ENCODE measurements at places on chromosomes 11 and 22.
A peak's percentile ranks its signal among the peaks of the same experiment; 100 is the strongest.

- no peak for DNase-seq
These were observed 92.4 kb upstream of the BID start for GRCh38 chr22:17866621-17867020.

DNA sequence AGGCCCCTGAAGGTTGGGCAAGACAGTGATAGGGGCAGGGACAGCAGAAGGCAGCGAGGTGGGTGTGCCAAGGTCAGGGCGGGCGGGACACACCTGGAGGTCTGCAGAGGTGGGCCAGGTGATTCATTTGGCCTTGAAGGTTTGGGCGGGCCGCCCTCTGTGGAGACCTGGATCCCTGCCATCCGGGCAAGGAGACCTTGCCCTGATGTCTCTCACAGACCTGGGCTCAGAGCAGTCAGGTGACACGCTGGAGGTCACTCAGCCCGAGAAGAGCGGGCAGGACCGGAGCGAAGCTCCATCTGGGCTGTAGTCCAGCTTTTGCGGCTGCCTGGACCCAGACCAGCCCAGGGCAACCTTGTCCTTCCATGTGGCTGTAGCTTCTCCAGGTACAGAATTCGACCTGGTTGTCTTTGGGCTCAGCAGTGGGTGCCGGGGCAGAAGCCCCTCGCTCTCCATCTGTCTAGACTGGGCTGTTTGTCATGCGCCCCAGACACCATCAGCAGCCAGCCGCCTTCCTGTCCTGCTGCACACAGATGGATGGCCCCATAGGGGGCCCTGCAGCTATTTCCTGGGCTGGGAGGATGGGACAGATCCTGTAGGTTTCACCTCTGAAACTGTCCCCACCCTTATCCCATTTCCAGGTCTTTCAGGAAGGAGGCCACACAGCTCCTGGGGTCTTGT is 3.1 kb downstream of the MRGPRG start:
- no peak for DNase-seq

DNA sequence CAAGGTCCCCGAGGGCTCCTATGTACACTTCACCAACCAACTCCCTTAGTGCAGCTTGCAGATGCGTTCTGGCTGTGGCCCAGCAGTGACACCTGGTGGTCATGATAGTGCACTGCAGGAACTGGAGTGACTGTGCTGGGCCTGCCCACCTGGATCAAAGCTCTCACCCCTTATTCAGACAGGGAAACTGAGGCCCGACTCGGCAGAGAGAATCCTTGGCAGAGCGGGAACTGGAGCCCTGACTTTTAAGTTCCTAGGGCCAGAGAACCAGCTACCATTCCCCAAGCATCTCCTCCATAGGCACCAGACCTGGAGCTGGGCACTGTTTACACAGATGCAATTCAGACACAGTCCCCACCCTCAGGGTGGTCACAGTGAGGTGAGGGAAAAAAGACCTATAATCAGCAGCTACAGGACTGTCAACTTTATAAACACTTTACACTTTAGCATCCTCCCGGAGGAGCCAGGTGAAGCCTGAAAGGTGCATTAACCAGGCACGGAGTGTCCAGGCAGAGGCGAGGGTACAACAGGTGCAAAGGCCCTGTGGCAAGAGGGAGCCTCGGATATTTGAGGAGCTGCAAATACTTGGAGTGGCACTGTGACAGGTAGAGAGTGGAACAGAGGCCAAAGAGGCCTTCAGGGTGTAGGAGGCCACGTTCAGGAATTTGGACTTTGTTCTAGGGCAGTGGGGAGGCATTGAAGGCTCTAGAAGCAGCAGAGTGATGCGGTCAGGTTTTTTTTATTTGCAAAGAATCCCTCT is 22.0 kb downstream of the RHBDD3 start:
- peak; percentile 49 for DNase-seq

DNA sequence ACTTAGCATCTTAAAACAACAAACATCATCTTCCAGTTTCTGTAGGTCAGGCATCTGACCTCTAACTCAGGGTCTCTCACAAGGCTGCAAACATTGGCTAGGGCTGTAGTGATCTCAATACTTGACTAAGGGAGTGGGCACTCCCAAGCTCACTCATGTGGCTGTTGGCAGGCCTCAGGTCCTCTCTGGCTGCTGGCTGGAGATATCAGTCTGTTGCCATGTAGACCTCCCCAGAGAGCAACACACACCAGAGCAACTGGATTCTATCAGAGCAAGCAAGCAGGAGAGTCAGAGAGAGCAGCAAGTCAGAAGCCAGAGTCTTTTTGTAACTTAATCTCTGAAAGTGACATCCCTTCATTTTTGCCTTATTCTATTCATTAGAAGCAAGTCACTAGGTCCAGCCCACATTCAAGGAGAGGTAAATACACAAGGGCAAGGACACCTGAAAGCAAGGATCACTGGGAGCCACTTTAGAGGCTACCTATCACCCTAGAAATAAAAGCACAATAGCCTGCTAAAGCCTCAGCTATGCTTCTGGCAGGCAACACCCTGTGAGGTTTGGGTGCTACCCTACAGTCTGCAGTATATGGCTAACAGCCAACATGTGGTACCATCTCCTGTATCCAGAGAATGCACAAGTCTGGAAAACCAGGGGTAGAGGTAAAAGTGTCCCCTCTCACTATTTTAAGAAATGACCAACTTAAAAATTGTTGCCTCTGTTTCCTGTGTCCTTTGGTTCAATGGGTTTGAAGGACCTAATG is 33.5 kb upstream of the CD44 start:
- DNase-seq: no peak

DNA sequence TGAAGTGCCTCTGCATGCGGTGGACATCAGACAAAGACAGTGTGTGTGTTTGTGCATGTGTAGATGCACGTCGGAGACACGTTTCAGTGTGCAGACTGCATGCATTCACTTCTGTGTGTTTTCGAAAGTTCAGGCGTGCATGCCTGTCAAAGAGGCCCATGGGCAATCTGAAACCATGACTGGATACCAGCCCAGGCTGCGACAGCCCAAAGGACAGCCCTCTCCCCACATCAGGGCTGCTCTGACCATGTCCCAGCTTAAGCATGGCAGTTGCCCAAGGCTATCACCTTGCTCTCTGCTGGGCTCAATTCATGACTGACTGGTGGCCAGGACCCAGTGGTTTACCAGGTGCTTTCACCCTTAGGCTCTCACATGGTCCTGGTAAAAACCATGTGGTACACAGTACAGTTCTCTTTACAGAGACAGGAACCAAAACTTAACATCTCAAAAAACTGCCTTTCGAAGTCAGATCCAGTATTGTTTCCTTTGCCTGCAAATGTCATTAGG is 423.7 kb upstream of the CADM1 start:
- DNase-seq: no peak

- DNase-seq: no peak
These were observed 92.9 kb upstream of the AMOTL1 start for GRCh38 chr11:94675239-94675638.

Measured in stimulated activated CD8-positive, alpha-beta memory T cell treated with anti-CD3 and anti-CD28 coated beads, Interleukin-4, amount 100 ng/mL, for 4 hours (primary cell).